ENCODE measurements at places on chromosomes 2 and 18.

DNA sequence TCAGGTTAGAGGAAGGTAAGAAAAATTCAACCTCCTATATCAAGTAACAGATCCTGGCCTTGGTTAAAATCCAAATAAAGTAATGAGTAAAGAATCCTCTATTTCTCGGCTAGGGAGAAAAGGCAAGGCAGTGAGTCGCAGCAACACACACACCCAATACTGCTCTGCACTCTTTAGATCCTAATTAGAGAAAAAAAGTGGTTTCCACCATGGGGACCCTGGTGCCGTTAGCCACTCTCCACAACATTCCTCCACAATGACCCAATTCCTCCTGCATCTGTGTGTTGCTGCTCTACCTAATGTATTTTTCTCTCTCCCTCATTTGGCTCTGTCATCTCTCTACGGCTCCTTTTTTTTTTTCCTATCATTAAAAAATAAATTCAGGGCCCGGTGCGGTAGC, 462.7 kb downstream of the METTL4 start:
- DNase-seq, result no peak

GRCh38 chr2:689877-690510, 12.8 kb upstream of the TMEM18 start:
- DNase-seq, result no peak

DNA sequence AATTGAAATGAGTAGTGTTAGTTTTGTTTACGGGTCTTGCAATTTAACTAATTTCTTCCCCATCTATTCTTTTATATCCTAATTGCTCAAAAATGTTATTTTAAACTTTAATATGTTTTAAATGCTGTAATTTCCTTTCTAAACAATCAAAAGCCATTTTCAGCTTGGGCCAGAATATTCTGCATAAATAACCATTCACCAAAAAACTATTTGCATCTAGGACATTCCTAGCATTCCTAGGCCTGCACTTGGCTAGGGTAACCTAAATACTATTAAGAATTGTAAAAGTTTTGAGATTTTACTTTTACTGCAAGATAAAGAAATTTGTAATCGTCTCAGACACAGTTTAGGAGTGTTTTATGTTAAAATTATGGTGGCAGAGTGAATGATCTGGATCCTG, 7.8 kb upstream of the ETAA1 start:
- DNase-seq, result no peak

- peak; percentile 97 for DNase-seq
Measured at GRCh38 chr2:172084645-172085459, 455 bp upstream of the DLX1 start.
